Pancreas (tissue), 10 donors: ENCODE measurements at places on chromosomes 4 and X. TPM values are rescaled to one million over a fixed set of nuclear protein-coding genes. Genes with fewer than 3 reads are reported as not detected.
A peak's percentile ranks its signal among the peaks of the same experiment; 100 is the strongest.

The ADH1C gene
- 9.3 TPM for total RNA-seq

The COMMD8 gene
- total RNA-seq = 7.8 TPM

The MXRA5 gene
- total RNA-seq = 3.0 TPM

The ADH6 gene
- total RNA-seq = 0.09 TPM

The MAB21L2 gene
- not detected for total RNA-seq

- no peak for DNase-seq
- no peaks in the 10 kb centered on the region for H3K27me3 ChIP-seq
- no peak overlapping the region for H3K4me3 ChIP-seq
Observed at GRCh38 chr4:11338956-11339782, 89.5 kb downstream of the HS3ST1 start.

DNA sequence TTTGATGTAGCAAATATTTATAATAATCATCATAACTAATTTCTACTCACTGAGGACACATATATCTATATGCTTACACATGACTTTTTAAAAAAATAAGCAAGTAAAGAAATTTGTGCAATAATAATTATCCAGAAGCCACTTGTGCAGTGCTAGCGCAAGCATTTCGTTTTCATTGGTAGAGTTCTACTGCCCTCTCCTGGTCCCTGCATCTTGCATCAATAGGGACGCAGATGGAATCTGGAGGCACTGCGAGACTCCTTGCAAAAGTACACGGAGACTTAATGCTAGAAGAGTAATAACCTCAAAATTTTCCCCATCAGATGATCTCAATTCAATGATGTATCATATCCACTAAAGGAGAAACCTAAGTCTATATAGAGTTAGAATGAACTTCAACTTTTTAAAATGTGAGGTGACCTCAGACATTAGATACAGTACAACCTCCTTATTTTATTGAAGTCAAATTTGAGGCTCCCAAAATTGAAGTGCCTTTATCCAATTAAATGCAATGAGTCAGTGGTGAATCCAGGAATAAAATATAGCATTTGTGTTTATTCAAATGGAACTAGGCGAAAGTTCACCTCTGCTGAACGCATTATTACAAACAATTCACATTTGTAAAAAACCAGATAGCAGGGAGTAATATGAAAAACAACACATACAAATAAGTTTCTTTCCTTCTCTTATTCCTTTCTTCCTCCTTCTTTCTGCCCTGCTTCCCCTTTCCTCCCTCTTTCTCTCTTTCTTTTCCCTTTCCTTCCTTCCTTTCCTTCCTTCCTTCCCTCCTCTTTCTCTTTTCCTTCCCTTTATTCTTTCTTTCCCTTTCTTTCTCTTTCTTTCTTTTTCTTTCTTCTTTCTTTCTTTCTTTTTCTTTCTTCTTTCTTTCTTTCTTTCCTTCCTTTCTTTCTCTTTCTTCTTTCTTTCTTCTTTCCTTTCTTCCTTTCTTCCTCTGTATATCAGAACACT lies 450.0 kb downstream of the ANKRD50 start:
- H3K27ac ChIP-seq = no peak overlapping the region
- H3K36me3 ChIP-seq = no peaks in the 10 kb centered on the region
- no peak overlapping the region for H3K4me3 ChIP-seq
- no peaks in the 10 kb centered on the region for H3K27me3 ChIP-seq
- no peaks in the 10 kb centered on the region for H3K4me1 ChIP-seq
- peak; percentile 34 for DNase-seq

DNA sequence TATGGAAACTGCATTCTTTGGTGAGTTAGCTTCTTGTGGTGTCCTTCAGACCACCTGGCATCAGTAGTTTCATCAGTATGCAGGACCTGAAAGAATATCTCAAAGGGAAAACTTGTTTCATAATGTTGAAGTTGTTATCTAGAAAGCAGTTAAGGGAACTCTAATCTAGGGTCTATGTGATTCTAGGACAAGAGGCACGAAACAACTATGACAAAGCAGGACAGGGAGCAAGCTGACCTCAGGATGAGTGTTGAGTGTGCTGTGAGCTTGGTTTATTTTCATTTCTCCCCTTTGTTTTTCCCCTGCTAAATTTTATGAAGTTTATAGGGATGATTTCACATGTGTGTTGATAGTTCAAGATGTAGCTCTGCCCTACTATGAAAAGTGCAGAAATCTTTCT lies 65.7 kb downstream of the MXRA5 start:
- H3K36me3 ChIP-seq = no peaks in the 10 kb centered on the region
- no peak overlapping the region for H3K4me3 ChIP-seq
- H3K27me3 ChIP-seq = no peaks in the 10 kb centered on the region

GRCh38 chr4:54548098-54548620 lies 109.6 kb upstream of the KIT start:
- H3K4me3 ChIP-seq = no peak overlapping the region
- H3K27ac ChIP-seq = no peak overlapping the region
- H3K36me3 ChIP-seq = no peaks in the 10 kb centered on the region
- DNase-seq = no peak

- H3K4me1 ChIP-seq = no peaks in the 10 kb centered on the region
- no peaks in the 10 kb centered on the region for H3K36me3 ChIP-seq
- H3K27ac ChIP-seq = no peak overlapping the region
- no peaks in the 10 kb centered on the region for H3K27me3 ChIP-seq
- no peak for DNase-seq
- H3K4me3 ChIP-seq = no peak overlapping the region
Observed at GRCh38 chr4:118171381-118171780, 137.1 kb downstream of the NDST3 start.

DNA sequence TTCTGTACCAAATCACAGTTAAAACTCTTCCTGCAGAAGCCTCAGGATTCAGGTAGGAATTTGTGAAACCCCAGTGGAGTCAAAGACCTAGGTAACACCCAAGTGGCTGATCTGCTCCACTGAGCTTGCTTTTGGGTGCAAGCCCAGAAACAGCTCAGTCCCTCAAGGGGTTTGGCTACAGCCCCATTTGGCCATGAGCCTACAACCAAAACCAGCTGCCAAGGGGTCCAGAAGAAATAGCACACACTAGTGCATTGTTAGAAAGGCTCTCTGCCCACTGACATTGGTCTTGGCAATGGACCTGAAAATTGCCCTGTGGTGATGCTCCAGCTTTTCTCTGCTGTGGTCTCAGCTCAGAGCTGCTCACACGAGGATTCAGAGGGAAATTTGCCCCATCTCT lies 577.4 kb upstream of the INTU start:
- DNase-seq = no peak
- H3K4me1 ChIP-seq = no peaks in the 10 kb centered on the region
- H3K27me3 ChIP-seq = no peaks in the 10 kb centered on the region
- no peak overlapping the region for H3K4me3 ChIP-seq

DNA sequence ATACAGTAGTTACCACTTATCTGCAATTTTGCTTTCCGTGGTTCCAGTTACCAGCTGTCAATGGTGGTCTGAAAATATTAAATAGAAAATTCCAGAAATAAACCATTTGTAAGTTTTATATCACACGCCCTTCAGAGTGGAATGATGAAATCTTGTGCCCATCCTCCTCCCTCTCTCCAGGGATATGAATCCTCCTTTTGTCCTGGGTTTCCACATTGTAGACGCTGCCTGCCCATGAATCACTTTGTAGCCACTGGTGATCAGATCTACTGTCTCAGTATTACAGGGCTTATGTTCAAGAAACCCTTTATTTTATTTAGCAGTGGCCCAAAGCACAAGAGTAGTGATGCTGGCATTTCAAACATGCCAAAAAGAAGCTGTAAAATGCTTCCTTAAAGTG lies 198.6 kb downstream of the KCNIP4 start:
- H3K36me3 ChIP-seq = no peaks in the 10 kb centered on the region
- no peaks in the 10 kb centered on the region for H3K4me1 ChIP-seq
- no peak for DNase-seq
- no peaks in the 10 kb centered on the region for H3K27me3 ChIP-seq
- no peak overlapping the region for H3K4me3 ChIP-seq

DNA sequence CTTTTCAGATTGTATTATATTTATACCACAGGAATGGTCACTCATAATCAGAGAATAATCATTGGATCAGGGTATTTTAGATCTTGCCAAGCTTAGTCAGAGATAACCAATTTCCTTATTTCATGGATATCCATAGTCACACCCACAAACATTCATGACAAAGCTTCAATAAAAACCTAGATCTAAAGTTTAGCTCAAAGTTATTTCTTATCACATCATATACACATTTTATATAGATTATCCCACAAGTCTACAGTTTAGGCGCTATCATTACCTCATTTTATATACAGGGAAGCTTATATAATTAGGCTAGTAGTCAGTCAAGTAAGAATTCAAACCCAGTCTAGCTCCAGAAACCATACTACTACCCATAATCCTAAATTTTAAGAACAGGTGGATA lies 82.3 kb downstream of the SLC10A7 start:
- H3K27ac ChIP-seq = no peak overlapping the region
- H3K36me3 ChIP-seq = no peaks in the 10 kb centered on the region
- DNase-seq = no peak
- H3K4me1 ChIP-seq = no peaks in the 10 kb centered on the region

DNA sequence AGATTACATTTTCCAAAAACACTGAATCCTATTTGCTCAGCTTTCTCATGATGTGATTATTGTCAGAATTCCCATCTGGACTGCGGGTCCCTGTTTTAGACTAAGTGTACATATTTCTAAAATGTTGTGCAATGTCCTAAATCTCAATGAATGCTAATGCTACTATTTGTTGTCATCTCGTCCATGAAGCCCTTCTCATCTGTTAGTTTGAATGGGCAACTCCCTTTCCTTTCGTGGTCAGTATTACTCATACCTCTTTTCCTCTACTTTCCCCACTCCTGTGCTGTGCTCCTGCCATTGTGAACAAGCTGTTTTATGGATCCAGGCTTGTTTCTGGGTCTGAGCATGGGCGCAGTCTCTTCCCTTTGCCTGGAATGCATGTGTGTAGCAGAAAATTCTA lies 91.0 kb downstream of the MID1 start:
- H3K36me3 ChIP-seq = no peaks in the 10 kb centered on the region
- no peaks in the 10 kb centered on the region for H3K27me3 ChIP-seq
- no peak for DNase-seq
- no peaks in the 10 kb centered on the region for H3K4me1 ChIP-seq
- no peak overlapping the region for H3K27ac ChIP-seq
- no peak overlapping the region for H3K4me3 ChIP-seq

GRCh38 chr4:186684220-186684619 lies 39.4 kb downstream of the FAT1 start:
- peak overlapping the region; percentile 23 for H3K27ac ChIP-seq
- no peak for DNase-seq
- no peaks in the 10 kb centered on the region for H3K4me1 ChIP-seq
- no peak overlapping the region for H3K4me3 ChIP-seq
- no peaks in the 10 kb centered on the region for H3K27me3 ChIP-seq

- H3K27me3 ChIP-seq = no peaks in the 10 kb centered on the region
- no peaks in the 10 kb centered on the region for H3K36me3 ChIP-seq
- no peak overlapping the region for H3K27ac ChIP-seq
Observed at GRCh38 chr4:76430519-76431388, 4.3 kb upstream of the SHROOM3 start.

GRCh38 chrX:24253030-24253429 lies 60.8 kb downstream of the SUPT20HL2 start:
- no peaks in the 10 kb centered on the region for H3K27me3 ChIP-seq
- no peaks in the 10 kb centered on the region for H3K4me1 ChIP-seq
- no peaks in the 10 kb centered on the region for H3K36me3 ChIP-seq
- no peak for DNase-seq
- peak overlapping the region; percentile 48 for H3K27ac ChIP-seq
- H3K4me3 ChIP-seq = no peak overlapping the region
